HFFc6 (cell line): ENCODE measurements at places on chromosomes 6 and 20.

- no peak for DNase-seq
These were observed 14.7 kb downstream of the GINM1 start for GRCh38 chr6:149580880-149581279.

GRCh38 chr6:129481706-129482105 is 228.3 kb downstream of the ARHGAP18 start:
- DNase-seq = no peak

DNA sequence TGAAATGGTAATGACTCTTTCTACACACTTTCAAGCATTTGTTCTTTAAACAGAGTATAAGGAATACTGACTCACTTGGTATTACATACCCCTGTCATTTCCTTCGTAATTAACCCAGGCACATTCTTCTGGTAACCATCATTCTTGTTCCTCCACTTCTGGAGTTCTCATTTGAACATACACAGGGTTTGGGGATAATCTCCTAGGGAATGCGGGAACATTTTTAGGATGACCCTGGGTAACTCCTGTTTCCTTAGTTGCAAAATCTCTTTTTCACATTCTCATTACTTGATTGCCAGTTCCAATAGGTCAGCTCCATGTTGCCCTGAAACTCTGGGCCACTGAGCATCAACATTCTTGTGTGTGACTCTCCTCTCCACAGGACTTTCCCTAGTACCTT is 51.5 kb upstream of the E2F3 start:
- DNase-seq = peak; percentile 55

DNA sequence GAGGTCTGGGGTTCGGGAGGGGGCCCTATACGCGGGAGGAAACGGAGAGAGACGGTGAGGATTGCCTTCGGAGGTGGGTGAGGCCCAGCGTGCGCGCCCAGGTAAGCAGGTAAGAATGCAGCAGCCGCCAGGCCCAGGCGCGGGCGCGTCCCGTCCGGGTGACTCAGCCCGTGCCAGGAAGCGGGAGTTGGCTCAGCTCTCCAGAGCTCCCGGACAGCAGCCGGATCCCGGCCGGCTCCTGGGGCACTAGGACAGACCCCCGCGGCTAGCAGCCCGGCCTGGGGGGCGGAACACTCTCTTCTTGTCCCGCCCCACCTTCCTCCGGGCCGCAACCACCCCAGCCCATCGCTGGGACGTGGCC is 1.5 kb upstream of the MDFI start:
- no peak for DNase-seq

DNA sequence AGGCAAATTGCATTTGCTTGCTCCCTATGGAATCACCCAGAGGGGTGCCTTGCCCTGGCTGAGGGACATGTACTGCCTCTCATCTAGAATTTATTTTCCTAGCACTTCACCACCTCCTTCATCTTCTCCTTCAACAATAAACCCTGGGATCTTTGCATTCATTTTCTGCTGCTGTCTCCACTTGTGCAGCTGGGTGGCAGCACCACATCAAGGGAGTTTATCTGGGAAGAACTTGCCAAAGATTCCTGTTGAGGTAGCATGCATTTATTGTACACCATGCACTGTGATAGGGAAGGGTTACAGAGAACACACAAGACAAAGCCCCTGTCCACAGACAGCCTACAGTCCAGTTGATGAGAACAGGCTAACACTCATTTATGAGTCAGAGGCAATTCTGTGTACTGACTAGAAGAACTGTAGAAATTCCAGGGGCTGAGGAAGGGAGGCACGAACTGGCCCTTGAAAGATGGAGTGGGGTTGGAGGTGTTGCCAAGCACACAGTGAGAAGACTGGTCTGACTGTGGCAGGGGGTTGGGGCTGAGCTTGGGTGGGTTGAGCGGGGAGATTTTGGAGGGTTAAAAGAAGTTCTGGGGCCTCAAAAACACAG is 17.5 kb downstream of the C20orf173 start:
- peak; percentile 42 for DNase-seq
